Right ventricle myocardium inferior (tissue), 1 donor: ENCODE measurements at places on chromosomes 7 and 10. TPM values are rescaled to one million over a fixed set of nuclear protein-coding genes. Genes with fewer than 3 reads are reported as not detected.

TMEM213 gene
- total RNA-seq, result not detected

MACC1 gene
- 0.16 TPM for total RNA-seq

PAX4 gene
- total RNA-seq, result not detected

CTAGE6 gene
- total RNA-seq, result not detected
